ENCODE measurements at places on chromosomes 7 and 10. TPM values are rescaled to one million over a fixed set of nuclear protein-coding genes. Genes with fewer than 3 reads are reported as not detected.

ANKRD7 gene
- total RNA-seq: 0.37 TPM

IL6 gene
- 0.22 TPM for total RNA-seq

PKD2L1 gene
- not detected for total RNA-seq

HTR5A gene
- not detected for total RNA-seq

MACC1 gene
- total RNA-seq: 17.2 TPM

OR2A1 gene
- not detected for total RNA-seq

CACNA2D1 gene
- 1.1 TPM for total RNA-seq

NUTM2B gene
- 0.65 TPM for total RNA-seq

ZNF503 gene
- total RNA-seq: 41.2 TPM

ADGRA1 gene
- total RNA-seq: 0.12 TPM

Measured in pancreas (tissue), 10 donors.